ENCODE measurements at places on chromosomes 5 and 9.

DNA sequence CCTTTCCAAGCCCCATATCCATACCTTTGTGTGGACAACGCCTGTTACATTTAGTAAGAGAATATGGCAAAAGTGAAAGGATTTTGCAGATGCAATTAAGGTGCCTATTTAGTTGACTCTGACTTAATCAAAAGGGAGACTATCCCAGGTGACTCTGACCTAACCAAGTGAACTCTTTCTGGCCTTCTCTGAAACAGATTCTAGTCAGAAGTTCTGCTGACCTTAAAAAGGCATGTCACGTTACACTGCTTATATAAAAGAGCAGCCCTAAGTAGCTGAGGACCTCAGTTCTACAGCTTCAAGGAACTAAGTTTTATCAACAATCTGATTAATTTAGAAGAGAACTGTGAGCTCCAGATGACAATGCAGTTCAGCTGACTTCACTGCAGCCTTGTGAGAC is 5.7 kb upstream of the TICAM2 start:
- no peak for DNase-seq

GRCh38 chr9:24899463-24899862 is 353.8 kb upstream of the IZUMO3 start:
- no peak for DNase-seq

DNA sequence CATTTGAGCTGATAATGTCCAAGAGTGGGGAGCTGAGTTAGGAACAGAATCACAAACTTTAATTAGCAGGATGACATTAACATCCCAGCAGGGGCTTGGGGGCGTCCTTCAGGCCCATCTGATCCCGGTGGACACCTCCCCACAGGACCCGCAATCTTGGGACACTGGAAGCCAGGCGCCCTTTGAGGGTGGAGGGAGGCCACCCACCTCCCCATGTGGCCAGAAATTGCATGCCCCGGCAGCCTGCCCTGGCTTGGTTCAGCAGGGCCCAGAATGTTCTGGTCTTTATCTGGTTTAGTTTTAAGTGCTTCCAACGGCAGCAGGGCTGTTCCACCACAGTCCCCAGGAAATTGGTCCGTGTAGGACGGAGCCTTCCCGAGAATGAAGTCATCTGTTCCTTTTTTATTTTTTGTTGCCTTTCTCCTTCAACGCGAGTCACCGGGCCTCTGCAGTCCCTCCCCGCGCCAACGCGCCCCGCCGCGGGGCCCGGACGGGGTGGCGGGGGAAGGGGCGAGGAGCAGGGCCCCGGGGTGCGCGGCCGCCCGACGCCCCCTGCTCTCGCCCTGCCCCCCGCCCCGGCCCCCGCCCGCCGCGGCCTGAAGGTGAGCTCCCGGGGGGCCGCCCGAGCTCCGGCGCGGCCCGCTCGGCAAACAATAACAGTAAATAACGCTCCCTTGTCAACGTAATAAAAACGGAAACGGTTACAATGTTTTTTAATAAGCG is 207.9 kb downstream of the C9orf50 start:
- no peak for DNase-seq

GRCh38 chr5:31825518-31826068 is 186.7 kb downstream of the PDZD2 start:
- DNase-seq, result peak; percentile 39

- DNase-seq, result no peak
Observed at GRCh38 chr5:90612919-90613318, 54.3 kb downstream of the ADGRV1 start.

DNA sequence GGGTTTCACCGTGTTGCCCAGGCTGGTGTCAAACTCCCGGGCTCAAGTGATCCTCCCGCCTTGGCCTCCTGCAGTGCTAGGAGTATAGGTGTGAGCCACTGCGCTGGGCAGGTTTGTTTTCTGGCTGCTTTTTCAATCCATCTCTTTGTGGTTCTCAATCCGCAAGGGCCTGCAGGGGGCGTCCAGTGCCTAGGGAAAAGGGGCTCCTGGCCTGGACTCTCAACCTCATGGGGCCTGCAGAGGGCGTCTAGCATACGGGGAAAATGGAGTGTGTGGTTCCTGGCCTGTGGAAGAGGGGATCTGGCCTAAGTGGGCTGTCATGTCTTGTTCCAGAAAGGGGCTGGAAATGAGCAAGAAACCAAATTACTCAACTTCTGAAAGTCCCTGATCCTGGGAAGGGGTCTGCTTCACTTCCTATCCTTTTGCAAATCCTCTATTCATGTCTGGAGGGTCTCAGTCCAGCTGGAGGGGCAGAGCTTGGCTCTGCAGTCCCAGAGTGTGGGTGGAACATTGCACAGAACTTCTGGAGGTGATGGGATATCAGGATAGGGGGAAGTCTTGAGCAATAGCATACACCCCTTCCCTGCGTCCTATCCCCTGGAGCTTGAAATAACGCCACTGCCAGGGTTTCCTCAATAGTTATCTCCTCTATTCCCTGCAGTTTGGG is 12.7 kb upstream of the CCL27 start:
- DNase-seq, result peak; percentile 62

GRCh38 chr5:10319202-10319851 is 11.6 kb upstream of the CMBL start:
- no peak for DNase-seq

DNA sequence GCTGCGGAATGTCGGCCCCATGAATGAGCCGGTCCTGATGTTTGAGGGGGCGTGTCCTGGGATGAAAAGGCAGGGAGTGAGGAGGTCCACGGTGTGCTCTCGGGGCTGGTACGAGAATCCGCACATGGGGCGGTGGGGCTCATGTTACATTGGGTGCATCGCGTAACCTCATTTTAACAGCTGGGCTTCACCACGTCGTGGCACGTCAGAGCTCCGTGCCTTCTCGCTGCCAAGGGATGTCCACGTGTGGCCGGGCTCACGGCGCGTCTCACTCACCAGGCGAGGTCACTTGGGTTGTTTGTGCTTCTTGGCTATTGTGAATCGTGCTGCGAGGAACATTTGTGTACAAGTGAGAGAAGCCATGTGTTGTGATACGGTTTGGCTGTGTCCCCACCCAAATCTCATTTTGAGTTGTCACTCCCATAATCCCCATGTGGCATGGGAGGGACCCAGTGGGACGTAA is 29.1 kb upstream of the IRX4 start:
- no peak for DNase-seq

DNA sequence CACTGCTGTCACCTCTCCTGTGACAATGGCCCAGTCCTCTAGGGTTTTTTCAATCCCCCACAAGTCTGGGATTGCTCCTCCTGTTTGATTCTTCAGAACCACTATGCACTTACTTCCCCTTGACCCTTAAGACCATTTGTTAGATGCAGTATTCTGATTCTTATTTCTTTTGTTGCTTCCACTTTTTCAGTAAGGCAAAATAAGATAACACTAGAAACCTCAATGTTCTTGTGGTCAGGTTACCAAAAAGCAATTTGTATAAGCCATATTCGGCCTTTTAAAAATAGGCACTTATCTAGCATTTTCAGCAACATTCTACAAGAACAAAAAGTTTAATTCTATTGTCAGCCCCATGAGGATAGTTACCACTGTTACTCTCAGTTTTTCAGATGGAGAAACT is 220.0 kb downstream of the KDM4C start:
- DNase-seq, result no peak

DNA sequence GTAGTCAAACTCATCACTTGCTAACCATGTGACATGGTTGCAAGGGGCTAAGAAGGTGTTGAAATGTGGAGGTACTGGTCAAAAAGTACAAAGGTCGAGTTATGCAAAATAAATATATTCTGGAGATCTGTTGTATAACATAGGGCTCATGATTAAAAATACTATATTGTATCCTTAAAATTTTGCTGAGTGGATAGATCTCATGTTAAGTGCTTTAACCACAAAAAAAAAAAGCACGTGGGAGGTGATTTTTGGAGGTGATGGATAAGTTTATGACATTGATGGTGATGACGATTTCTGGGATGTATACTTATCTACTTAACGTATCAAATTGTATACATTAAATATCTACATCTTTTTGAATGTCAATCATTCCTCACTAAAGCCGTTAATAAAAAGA is 96.2 kb upstream of the PAPPA start:
- no peak for DNase-seq

DNA sequence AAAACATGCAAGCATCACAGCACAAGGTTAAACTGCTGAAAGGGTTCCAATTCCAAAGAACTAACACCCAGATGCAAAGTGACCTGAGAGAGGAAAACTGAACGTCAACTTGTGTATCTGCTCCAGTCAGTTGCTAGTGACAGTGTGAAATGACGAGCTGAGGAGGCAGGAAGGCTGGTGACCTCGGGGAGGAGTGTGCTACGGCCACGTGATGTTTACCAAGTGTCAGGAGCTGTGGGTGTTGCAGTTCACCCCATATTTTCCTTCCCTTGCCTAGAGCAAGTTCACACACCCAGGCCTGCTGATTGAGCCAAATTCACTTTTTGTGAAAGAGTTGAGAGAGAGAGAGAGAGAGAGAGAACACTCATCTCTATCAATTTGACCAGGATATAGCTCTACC is 231.6 kb upstream of the ANKH start:
- peak; percentile 18 for DNase-seq

DNA sequence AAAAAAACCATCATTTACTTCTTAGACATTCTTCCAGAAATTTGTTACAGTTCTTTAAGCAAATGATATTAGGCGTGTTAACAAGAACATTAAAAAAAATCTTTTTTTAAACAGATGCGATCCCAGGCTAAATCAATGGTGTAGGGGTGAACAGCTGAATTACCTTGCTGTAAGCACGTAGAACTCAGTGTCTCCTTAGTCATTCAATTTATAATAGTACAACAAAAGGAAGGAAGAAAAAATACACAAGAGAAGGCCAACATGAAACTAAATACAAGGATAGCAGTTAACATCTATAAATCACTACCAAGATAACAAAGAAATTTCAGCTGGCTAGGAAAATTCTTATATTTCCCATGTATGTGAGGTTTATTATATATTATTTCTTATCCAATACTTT is 35.4 kb downstream of the AGXT2 start:
- no peak for DNase-seq

DNA sequence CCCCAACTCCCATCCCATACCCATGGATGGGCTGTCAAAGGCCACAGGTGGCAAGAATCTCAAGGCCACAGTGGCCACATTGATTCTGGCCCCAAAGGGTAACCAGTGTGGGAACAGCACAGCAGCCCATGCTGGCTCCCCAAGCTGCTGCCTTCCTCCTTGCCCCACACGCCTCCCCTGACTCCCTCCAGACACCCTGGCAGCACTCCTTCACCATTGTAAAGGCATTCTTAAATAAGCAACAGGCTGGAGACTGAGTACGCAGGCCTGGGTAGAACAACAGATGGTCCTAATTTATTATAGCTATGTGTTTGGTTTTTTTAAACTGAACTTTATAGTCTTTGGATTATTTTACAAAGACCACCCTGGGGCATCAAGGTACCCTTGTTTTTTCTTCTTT is 158.8 kb downstream of the TSSK1B start:
- DNase-seq, result no peak

GRCh38 chr9:131029574-131029952 is 20.6 kb downstream of the LAMC3 start:
- DNase-seq, result no peak

DNA sequence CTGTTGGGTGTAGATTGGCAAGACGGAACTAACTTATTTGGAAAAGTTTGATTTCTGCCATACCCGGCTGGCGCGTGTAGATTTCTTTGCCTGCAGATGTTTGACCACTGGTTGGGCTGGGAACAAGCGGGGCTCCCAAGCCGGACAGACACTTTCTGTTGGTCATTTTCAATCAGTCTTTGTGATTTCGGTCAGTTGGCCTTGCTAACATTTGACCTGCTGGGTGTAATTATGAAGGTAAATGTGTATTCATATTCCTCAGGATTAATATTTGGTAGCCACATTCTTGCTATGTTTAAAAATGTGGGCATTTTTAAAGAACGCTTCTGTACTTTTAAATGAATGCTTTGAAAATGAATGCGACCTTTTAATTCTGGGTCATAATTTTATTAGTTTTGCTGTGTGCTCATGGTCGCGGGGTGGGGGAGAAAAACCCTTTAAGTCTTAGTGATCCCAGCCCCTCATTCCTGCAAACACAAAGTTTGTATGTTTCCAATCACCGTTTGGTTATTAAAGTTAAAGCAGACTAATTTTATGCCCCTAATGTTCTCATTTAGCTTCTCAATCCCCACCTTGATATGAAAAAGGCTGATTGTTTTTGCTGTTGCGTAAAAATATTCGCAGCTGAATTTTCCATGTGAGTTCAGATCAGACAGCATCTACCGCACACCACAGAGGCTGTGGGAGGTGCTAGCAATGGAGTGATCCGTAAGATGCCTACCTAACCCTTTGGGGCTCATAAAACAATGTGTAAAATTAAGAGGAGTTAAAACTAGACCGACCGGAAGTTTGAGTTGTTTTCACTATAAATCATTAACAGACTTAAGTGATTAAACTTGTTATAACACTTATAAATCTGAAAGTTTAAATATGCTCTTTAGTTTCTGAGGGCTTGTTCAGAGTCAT is 1.5 kb downstream of the RASGRF2 start:
- peak; percentile 56 for DNase-seq

GRCh38 chr5:134111741-134112647 is 2.5 kb upstream of the TCF7 start:
- peak; percentile 67 for DNase-seq

DNA sequence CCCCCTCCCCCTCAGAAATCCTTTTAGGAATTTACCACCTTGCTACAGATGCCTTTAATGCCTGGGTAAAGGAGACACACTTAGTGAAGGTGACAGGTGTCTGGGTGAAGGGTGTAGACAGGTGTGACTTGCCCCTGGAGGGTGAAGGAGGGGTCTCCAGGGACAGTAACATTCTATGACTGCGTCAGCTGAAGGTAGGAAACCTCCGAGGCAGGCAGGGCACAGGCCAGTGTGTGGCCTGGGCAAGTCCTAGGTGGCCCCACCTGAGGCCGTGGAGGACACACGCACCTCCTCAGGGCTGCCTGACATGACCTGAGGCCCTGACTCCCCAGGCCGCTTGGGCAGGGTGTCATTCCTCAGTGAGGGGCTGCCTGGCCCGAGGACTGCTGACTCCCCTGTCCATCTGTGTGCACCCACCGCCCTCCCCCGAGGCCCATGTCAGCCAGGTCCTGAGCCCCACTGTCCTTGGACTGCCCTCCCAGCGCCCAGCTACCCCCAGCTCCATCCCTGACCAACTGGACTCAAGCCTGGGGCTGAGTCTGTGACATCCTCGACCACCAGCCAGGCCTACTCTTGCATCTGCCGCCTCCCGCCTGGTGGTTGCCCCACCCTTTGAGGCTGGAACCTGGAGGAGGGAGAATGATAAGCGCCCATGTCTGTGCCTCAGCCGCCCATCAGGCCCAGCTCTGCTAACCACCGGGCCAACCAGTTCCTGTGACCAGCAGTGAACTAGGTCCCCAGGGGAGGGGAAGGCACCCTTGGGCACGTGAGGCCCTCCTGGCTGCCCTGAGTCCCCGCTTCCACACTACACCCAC is 18.4 kb downstream of the CARD19 start:
- no peak for DNase-seq

Measured in CD4-positive, alpha-beta T cell treated with Interleukin-10 for 1 hour (primary cell).